Skin of body (tissue), 3 donors: ENCODE measurements at places on chromosomes 3 and 15. TPM values are rescaled to one million over a fixed set of nuclear protein-coding genes. Genes with fewer than 3 reads are reported as not detected.

UCN2 gene
- 1.4 TPM for total RNA-seq

CSTA gene
- 63.8 TPM for total RNA-seq

VIPR1 gene
- 10.1 TPM for total RNA-seq

IQCF5 gene
- not detected for total RNA-seq

C15orf61 gene
- total RNA-seq = 7.4 TPM

EAF1 gene
- total RNA-seq = 14.8 TPM

POPDC2 gene
- total RNA-seq = 5.5 TPM

SKOR1 gene
- 0.10 TPM for total RNA-seq

HEXA gene
- 54.6 TPM for total RNA-seq
